ENCODE measurements at places on chromosomes 12 and 14.

DNA sequence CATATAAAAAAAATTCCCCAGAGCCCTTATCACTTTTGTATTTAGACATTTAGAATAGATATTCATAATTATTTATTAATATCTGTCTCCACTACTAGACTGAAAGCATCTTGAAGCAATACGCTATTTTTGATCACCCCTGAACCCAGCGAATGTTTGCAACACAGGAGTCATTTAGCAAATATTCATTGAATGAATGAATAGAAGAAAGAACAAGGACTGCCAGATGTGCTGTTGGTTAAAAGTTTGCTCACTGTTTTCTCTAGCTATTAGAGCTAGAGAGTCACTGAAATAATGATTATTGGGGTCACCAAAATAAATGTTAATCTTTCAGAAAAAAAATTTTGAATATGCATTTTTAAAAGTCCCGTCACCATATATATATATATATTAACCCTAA lies 174.3 kb downstream of the ACSS3 start:
- no peak for DNase-seq

DNA sequence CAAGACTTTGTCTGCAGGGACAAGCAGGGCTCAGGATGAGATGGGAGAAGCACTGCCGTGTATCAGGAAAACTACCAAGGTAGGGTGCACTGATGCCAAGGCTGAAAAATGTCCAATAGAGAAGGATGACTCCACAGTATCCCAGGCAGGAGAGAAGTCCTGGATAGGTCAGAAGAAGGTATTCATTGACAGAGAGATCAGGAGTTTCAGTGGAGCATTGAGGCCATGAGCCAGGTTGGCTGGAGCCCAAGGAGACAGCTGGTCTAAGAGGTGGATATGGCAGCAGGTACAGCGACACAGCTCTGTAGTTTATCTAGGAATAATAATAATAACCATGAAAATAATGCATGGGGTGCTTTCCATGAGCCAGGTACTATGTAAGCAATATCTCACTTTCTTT lies 180.9 kb downstream of the EXOC5 start:
- DNase-seq, result no peak

- no peak for DNase-seq
These were observed 45.0 kb upstream of the STAB2 start for GRCh38 chr12:103542078-103542477.

GRCh38 chr14:94890785-94891184 lies 120.9 kb upstream of the GSC start:
- no peak for DNase-seq

DNA sequence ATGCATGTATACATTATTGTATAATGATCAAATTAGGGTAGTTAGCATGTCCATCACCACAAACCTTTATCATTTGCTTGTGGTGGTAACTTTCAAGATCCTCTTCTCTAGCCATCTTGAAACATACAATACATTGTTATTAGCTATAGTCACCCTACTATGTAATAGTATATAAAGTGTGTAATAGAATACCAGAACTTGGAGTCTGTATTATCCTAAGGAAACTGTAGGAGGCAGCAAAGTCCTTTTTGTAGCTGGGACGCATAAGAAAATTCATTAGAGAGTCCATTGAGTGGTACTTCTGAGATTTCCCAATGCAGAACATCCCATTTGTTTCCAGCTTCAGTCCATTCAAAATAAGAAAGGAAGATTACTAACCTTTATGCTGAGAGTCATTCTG lies 325.9 kb upstream of the LRFN5 start:
- DNase-seq, result no peak

DNA sequence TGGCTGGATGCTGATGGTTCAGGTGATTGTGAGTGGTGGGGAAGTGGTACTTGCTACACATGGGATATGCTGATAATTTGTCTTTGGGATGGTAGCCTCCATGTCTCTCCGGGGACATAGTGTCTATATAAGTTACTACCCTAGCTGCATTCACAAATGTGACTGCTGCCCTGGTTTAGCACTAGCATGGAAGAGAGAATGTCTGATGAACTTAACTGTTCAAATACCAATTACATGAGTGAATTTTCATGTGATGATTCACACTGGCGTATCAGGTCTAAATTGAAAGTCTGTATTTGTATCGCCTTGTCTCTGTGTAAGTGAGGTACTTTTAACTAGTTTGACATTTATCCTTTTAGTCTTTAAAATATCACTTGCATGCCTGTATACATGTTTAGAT lies 34.4 kb downstream of the ATF7IP start:
- DNase-seq, result peak; percentile 41
